ENCODE measurements at places on chromosomes 13 and 19.

DNA sequence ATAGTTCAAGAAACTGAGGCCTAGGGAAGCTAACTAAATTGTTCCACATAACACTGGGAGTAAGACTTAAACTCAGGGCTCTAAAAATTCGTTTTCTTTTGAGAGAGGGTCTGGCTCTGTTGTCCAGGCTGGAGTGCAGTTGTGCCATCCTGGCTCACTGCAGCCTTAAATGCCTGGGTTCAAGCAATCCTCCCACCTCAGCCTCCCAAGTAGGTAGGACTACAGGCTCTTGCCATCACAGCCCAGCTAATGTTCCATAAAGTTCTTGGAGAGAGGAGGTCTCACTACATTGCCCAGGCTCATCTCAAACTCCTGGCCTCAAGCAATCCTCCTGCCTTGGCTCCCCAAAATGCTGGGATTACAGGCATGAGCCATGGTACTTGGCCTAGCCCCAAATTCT is 10.7 kb downstream of the ZMYM5 start:
- no peak for DNase-seq

- no peak for DNase-seq
These were observed 169.3 kb downstream of the COL4A1 start for GRCh38 chr13:110137680-110138009.

GRCh38 chr13:68380041-68380973 is 1150.2 kb upstream of the PCDH9 start:
- DNase-seq, result no peak

DNA sequence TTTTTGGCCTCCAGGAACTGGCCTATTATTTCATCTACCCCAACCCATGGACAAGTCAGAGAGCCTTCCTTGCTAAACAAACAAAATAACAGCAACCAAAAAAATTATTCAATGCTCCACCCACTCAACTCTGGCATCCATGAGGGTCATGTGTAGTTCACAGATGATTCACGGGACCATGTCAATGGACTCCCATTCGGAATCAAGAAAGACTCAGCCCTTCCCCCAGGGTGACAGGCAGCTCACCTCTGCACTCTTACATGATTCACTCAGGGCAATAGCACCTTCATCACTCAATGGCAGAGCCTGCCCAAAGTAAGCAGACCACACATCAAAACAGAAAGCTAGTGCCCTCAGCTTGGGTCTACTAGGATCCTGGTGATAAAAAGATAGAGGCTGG is 14.3 kb upstream of the SCEL start:
- no peak for DNase-seq

DNA sequence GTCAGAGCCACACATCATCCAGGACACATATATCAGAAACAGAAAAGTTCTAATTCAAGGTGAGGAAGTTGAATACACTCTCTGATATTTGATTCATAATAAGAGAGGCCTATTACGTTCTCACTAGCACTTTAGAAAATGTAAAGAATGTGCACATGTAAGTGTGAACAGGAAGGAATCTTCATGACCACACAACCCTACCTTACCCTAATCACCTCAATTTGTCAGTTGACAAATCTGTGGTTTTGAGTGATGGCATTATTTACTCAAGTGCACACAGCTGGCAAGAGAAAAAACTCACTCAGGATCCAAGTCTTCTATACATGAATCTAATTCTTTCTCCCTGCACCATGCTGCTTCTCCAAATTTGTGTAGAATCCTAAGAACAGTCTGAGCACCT is 445.8 kb downstream of the SUCLA2 start:
- DNase-seq, result no peak

DNA sequence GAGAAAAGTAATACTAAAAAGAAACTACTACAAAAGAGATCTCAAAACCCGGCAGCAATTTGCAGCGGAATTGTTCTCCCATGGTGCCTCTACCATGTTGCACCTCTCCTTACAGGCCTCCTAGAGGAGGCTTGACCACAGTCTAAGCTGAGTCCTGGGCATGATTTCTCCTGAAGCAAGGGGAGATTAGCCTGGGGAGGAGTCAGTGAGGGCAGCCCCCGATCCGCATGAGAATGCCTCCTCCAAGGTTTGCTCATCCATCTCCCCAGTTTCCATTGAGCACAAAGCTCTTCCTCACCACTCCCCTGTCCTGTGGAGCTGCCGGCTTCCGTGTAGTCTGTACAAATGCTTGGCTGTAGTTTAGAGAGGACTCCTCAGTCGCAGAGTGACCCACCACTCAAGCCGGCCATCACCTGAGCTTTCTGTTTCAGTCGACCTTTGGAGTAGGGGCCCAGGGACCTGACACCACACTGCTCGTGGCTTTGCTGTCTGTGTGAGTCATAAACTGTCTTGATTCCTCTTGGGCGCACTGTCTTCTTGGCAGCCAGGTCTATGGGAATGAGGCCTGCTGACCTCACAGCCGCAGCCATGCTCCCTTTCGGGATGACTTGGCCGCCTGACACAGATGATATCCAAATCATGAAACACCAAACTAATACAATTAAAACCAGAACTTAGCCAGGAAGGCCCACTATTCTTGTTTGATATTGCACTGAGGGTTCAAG is 72.3 kb downstream of the C1QTNF9 start:
- DNase-seq, result no peak

- no peak for DNase-seq
These were observed 158.0 kb downstream of the TM9SF2 start for GRCh38 chr13:99659226-99659625.

- no peak for DNase-seq
These were observed 31.8 kb upstream of the PSG9 start for GRCh38 chr19:43300876-43301765.

- no peak for DNase-seq
These were observed 30.0 kb downstream of the MYH14 start for GRCh38 chr19:50233308-50233910.

DNA sequence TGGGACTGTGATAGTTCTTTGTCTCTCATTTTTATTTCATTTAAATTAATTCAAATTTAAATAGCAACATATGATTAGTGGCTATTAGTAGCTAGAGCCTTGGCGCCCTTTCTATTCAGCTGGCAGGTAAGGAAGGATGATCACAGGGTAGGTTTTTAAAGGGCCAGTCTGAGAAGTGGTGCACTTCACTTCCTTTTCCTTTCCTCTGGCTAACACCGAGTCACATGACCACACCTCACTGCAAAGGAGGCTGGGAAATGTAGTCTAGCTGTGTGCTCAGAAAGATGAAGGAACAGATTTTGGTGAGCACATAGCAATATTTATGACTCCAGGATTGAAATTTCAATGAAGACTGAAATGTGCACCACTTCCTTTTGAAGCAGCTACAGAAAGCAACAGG is 128.7 kb downstream of the TSHZ3 start:
- DNase-seq, result peak; percentile 5
